Central memory CD8-positive, alpha-beta T cell (primary cell): ENCODE measurements at places on chromosomes 3 and 15.
A peak's percentile ranks its signal among the peaks of the same experiment; 100 is the strongest.

GRCh38 chr3:74546426-74546825 is 68.0 kb downstream of the CNTN3 start:
- H3K36me3 ChIP-seq, result no peaks in the 10 kb centered on the region
- H3K27me3 ChIP-seq, result no peaks in the 10 kb centered on the region
- H3K4me3 ChIP-seq, result no peak overlapping the region
- DNase-seq, result no peak
- H3K4me1 ChIP-seq, result no peaks in the 10 kb centered on the region
- H3K27ac ChIP-seq, result no peak overlapping the region

DNA sequence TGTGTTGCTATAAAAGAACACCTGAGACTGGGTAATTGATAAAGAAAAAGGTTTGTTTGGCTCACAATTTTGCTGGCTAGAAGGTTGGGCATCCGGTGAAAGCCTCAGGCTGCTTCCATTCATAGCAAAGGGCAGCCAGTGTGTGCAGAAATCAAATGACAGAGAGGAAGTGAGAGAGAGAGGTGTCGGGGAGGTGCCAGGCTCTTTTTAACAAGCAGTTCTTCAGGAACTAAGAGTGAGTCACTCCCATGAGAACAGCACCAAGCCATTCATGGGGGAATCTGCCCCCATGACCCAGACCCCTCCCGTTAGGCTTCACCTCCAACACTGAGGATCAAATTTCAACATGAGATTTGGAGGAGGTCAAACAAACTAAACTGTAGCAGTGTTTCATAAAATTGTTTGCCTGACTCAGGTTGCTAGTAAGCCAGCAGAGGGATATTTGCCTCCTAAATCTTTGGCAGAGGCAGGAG is 4.5 kb upstream of the PARP15 start:
- peaks cover 34% of the 10 kb centered on the region for H3K36me3 ChIP-seq
- peak overlapping the region; percentile 14 for H3K4me3 ChIP-seq
- peaks cover 54% of the 10 kb centered on the region for H3K4me1 ChIP-seq
- peak overlapping the region; percentile 74 for H3K27ac ChIP-seq
- DNase-seq, result no peak
- H3K27me3 ChIP-seq, result no peaks in the 10 kb centered on the region

DNA sequence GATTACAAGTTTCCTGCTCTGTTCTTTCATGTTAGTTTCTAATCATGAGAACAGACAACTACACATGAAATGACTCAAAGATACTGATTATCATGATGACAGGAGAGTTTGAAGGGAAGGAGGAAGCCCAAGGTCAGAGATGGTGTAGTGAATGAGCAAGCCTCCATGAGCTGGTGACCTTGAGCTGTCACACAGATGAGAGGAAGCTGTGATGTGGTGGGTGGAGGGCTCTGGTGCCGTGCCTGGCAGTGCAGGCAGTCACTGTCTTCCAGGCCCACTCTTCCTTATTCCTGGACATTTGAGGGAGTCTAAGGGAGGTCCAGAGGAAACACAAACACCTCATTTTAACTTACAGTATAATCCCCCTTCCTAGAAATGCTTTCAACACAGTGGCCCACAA is 133.4 kb upstream of the ROPN1 start:
- H3K36me3 ChIP-seq, result no peaks in the 10 kb centered on the region
- no peak for DNase-seq
- H3K27ac ChIP-seq, result no peak overlapping the region
- peaks cover 29% of the 10 kb centered on the region for H3K27me3 ChIP-seq
- H3K4me3 ChIP-seq, result no peak overlapping the region

DNA sequence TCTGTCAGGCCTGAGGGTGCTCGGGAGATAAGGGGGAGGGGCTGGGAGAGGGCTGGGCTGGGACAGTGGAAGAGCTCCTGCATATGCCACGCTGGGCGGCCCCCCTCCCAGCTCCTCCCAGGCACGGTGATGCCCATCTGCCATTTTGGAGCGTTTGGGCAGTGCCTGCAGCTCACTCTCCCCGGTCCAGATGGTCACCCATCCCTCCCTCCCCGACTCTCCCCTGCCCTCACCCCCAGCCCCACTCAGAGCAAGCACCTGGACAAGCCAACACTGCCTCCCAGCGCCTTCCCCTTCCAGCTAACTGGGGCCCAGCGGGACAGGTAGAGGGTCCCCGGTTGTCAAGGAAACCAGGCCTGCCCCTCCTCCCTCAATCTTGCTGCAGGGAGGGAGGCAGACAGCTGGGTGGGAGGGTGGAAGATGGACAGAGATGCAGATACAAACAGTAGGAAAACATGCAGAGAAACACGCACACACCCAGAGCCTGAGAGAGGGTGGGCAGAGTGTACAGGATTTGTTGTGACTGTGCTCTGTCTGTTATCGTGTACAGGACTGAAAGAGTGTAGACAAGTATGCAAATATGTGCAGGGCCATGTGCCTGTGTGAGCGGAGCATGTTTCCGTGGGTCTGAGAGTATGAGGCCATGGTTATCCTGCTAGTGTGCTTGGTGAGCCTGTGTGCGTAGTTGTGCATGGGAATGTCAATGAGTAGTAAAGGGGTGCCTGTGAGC is 17.5 kb upstream of the CORO2B start:
- no peak overlapping the region for H3K27ac ChIP-seq
- DNase-seq, result no peak
- H3K4me3 ChIP-seq, result no peak overlapping the region
- peaks cover 19% of the 10 kb centered on the region for H3K4me1 ChIP-seq
- H3K27me3 ChIP-seq, result peaks cover 70% of the 10 kb centered on the region
- H3K36me3 ChIP-seq, result peaks cover 2% of the 10 kb centered on the region

GRCh38 chr3:113601240-113601639 is 68.9 kb downstream of the SIDT1 start:
- no peaks in the 10 kb centered on the region for H3K27me3 ChIP-seq
- no peak overlapping the region for H3K27ac ChIP-seq
- H3K4me1 ChIP-seq, result peaks cover 6% of the 10 kb centered on the region

DNA sequence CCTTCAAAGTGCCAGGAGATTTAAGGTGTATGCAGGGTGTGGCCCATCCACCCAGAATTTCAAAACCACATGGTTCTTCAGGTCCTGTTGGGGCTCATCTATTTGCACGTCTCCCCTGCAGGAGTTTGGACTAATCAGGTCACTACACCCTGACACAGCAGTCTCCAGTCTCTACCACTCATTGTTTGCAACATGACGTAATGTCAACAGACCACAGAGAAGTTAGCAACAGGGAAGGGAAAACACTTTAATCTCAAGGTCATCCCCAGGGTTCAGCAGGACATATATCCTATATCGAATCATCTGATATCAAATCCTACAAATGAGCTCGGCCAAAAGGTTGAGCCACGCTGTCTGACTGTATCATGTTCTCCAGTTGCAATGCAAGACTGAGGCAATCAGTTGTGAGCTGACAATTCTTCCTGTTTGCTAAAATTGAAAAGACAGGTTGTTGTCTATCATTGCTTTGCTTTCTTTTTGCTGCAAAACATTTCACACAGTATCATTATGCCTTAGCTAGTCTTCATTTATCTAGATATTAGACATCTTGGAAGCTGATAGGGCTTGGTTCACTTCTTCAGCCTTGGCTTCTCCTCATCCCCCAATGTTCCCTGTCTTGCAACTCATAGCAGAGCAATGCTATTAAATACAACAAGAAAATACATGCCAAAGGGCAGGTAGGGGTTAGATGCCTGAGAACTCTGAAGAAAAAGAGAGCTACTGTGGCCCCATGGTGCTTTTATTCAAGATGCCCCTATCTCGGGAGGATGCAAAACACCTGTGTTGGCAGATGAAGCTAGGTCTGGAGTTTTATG is 13.4 kb upstream of the LEKR1 start:
- H3K4me3 ChIP-seq, result no peak overlapping the region
- H3K27me3 ChIP-seq, result no peaks in the 10 kb centered on the region
- peaks cover 14% of the 10 kb centered on the region for H3K4me1 ChIP-seq
- H3K36me3 ChIP-seq, result peaks cover 9% of the 10 kb centered on the region
- no peak overlapping the region for H3K27ac ChIP-seq
- no peak for DNase-seq

DNA sequence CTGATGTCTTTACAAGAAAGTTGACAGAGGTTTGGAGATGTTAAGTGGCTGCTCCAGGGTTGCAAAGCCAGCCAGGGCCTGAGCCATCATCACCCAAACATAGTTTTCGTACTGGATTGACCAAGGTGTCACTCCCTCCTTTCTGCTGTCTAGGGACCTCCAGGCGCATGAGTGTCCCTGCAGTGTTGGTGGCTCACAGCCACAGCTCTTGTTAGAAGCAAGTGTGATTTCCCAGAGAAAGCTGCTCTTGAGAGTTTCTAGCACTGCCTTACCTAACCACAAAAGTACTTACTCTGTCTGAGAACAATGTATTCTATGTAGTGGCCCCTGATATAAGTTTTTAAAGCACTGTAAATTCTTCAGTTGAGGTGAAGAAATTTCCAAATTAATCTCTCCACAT is 144.1 kb downstream of the SOX2 start:
- no peaks in the 10 kb centered on the region for H3K4me1 ChIP-seq
- H3K36me3 ChIP-seq, result no peaks in the 10 kb centered on the region
- no peak overlapping the region for H3K4me3 ChIP-seq
- H3K27me3 ChIP-seq, result no peaks in the 10 kb centered on the region
- no peak overlapping the region for H3K27ac ChIP-seq

DNA sequence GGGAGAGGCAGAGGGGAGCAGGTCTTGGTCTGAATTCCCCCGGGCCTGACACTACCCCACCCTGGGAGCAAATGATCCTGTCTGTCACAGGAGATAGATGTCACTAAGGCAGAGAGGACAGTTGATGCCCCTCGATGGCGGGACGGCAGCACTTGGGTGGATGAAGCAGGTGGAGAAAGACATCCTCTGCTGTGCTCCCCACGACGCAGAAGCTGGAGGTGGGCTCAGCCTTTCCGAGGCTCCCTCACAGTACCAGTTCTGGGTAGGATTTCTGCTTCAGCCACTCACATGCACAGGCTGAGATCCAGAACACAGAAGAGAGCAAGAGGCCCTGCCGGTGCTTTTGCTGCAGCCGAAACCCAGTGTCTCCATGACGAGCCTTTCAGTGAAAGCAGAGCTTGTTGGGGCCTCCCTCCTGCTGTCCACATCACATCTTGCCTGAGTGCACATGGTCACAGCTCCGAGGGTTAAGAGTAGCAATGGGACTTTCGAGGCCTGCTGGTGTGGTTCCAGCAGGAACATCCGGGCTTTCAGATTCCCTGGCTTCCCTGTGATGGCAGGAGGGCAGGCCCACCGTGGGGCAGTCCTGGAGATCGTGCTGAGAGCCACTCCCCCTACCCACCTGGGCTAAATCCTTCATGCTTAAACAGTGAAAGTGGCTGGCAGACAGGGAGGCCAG is 107.3 kb upstream of the PRR20G start:
- DNase-seq, result no peak
- no peaks in the 10 kb centered on the region for H3K4me1 ChIP-seq
- H3K4me3 ChIP-seq, result no peak overlapping the region
- H3K27me3 ChIP-seq, result peaks cover 58% of the 10 kb centered on the region
- H3K27ac ChIP-seq, result no peak overlapping the region

GRCh38 chr3:48664929-48665328 is 2.2 kb upstream of the CELSR3 start:
- H3K27me3 ChIP-seq, result peaks cover 14% of the 10 kb centered on the region
- no peak overlapping the region for H3K27ac ChIP-seq
- peaks cover 15% of the 10 kb centered on the region for H3K36me3 ChIP-seq
- H3K4me3 ChIP-seq, result no peak overlapping the region

GRCh38 chr15:93247466-93248121 is 158.6 kb upstream of the RGMA start:
- peaks cover 14% of the 10 kb centered on the region for H3K27me3 ChIP-seq
- H3K27ac ChIP-seq, result no peak overlapping the region
- H3K4me1 ChIP-seq, result no peaks in the 10 kb centered on the region
- no peak for DNase-seq

- no peaks in the 10 kb centered on the region for H3K27me3 ChIP-seq
- H3K27ac ChIP-seq, result no peak overlapping the region
Measured at GRCh38 chr15:38212729-38213351, 39.8 kb upstream of the SPRED1 start.

- H3K27ac ChIP-seq, result no peak overlapping the region
- peaks cover 23% of the 10 kb centered on the region for H3K27me3 ChIP-seq
- H3K36me3 ChIP-seq, result peaks cover 2% of the 10 kb centered on the region
- no peaks in the 10 kb centered on the region for H3K4me1 ChIP-seq
- H3K4me3 ChIP-seq, result no peak overlapping the region
- no peak for DNase-seq
Measured at GRCh38 chr3:66816090-66816761, 181.9 kb upstream of the KBTBD8 start.

DNA sequence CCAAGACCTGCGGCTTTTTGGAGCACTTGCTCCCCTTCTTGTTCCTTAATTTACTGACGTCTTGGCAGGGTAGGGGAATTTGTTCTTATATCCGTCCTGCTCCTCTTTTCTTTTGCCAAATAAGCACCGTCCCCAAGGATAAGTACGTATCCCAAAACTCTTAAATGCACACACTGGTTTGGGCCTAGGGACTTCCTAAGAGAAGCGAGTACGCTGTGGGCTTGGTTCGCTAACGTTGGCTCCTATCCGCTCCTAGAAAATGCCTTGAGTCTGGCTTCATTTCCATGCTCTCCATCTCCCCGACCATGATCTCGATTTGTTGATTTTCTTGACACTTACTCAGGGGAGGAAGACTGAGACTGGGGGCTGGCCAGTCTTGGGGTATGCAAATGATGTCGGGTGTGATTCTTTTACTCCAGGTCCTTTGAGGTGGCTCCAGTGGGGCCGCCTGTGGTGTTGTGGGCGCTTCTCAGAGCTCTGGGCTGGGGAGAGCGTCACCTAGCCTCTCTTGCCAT is 1.3 kb downstream of the MYRIP start:
- no peak for DNase-seq
- H3K36me3 ChIP-seq, result no peaks in the 10 kb centered on the region
- H3K4me3 ChIP-seq, result no peak overlapping the region
- peaks cover 18% of the 10 kb centered on the region for H3K4me1 ChIP-seq
- no peak overlapping the region for H3K27ac ChIP-seq

DNA sequence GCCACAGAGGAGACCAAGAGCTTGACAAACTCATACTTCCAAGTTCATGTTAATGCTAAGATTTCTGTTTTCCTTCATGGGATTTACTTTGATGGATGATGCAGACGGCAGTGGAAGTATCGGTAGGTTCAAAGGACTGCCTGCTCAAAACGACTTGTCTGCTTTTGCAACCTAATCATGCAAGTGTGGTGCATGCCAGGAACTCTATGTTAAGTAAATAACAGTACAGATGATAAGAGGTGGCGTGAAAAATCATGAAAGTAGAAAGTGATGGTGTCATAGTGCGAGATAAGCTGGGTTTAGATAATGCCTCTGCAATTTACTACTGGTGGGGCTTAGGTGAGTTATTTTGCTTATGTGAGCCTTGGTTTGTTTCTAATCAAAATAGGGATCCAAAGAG is 14.7 kb upstream of the LMCD1 start:
- DNase-seq, result no peak
- H3K27ac ChIP-seq, result no peak overlapping the region
- H3K36me3 ChIP-seq, result peaks cover 2% of the 10 kb centered on the region
- H3K4me1 ChIP-seq, result peaks cover 5% of the 10 kb centered on the region
- H3K4me3 ChIP-seq, result no peak overlapping the region
- H3K27me3 ChIP-seq, result peaks cover 7% of the 10 kb centered on the region

DNA sequence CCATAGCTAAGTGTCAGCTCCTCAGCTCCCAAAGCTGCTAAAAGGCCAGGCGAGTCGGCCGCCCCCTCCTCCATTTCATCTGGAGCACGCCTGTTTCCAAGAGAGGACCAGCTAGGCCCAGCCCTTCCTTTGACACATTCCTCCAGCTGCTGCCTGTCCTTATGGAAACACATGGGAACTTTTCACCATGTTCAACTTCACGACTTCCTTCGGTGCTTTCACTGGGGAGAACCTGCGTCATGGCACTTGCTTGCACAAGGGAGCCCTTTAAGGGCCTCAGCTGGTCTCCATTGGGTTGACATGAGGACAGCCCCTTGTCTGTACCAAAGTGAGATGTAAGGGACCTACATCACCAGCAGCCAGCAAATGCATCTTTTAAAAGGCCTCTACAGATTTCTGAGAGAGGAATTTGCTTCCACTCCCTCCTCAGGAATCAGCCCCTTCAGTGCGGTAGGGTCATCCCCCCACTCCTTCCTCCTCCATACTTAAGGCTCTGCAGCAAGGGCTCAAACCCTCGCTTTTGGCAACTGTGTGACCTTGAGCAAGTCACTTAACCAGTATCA is 2.1 kb downstream of the MAGI1 start:
- H3K27ac ChIP-seq, result no peak overlapping the region
- no peaks in the 10 kb centered on the region for H3K36me3 ChIP-seq
